Activated CD4-positive, alpha-beta T cell treated with anti-CD3 and anti-CD28 coated beads, Interleukin-2, amount 10 ng/mL, durations not matched to agents 24 days and 14 days (primary cell): ENCODE measurements at places on chromosomes 5 and 9. TPM values are rescaled to one million over a fixed set of nuclear protein-coding genes. Genes with fewer than 3 reads are reported as not detected.

Gene PARP8
- 20.9 and 22.5 TPM in 2 replicates for total RNA-seq

Gene NOXA1
- 0.30 and 0.36 TPM in 2 replicates for total RNA-seq

Gene TXNDC8
- not detected in 2 replicates for total RNA-seq

Gene RPL37
- total RNA-seq, result 1,546 and 1,565 TPM in 2 replicates

Gene OR1J2
- not detected in 2 replicates for total RNA-seq

Gene SPOCK1
- not detected in 2 replicates for total RNA-seq

Gene PCSK1
- not detected in 2 replicates for total RNA-seq

Gene SNCAIP
- not detected in 2 replicates for total RNA-seq

- no peak overlapping the region for H3K4me3 ChIP-seq
- DNase-seq, result no peak
- no peak overlapping the region for H3K27ac ChIP-seq
- H3K36me3 ChIP-seq, result no peaks in the 10 kb centered on the region
- no peaks in the 10 kb centered on the region for H3K4me1 ChIP-seq
Observed at GRCh38 chr5:142605611-142606010, 80.3 kb downstream of the FGF1 start.

- peak overlapping the region; percentile 48 for H3K27ac ChIP-seq
- peak; percentile 79 for DNase-seq
- H3K27me3 ChIP-seq, result peaks cover 40% of the 10 kb centered on the region
- H3K4me3 ChIP-seq, result peak overlapping the region; percentile 87
- H3K4me1 ChIP-seq, result peaks cover 35% of the 10 kb centered on the region
- peaks cover 21% of the 10 kb centered on the region for H3K36me3 ChIP-seq
Observed at GRCh38 chr5:61333321-61333953, 1.4 kb downstream of the ZSWIM6 start.

- no peak overlapping the region for H3K27ac ChIP-seq
- no peaks in the 10 kb centered on the region for H3K27me3 ChIP-seq
- no peak for DNase-seq
- no peaks in the 10 kb centered on the region for H3K36me3 ChIP-seq
- no peaks in the 10 kb centered on the region for H3K4me1 ChIP-seq
Observed at GRCh38 chr5:180101451-180102105, 30.0 kb upstream of the RNF130 start.

GRCh38 chr9:133484671-133485437, 6.0 kb upstream of the SLC2A6 start:
- no peaks in the 10 kb centered on the region for H3K36me3 ChIP-seq
- H3K4me3 ChIP-seq, result no peak overlapping the region
- peaks cover 13% of the 10 kb centered on the region for H3K27me3 ChIP-seq
- no peak overlapping the region for H3K27ac ChIP-seq
- no peaks in the 10 kb centered on the region for H3K4me1 ChIP-seq

GRCh38 chr9:85178474-85178873, 508.9 kb downstream of the NTRK2 start:
- DNase-seq, result no peak
- no peaks in the 10 kb centered on the region for H3K4me1 ChIP-seq
- H3K4me3 ChIP-seq, result no peak overlapping the region
- no peaks in the 10 kb centered on the region for H3K36me3 ChIP-seq

GRCh38 chr5:150766251-150766650, 7.4 kb upstream of the DCTN4 start:
- peaks cover 12% of the 10 kb centered on the region for H3K4me1 ChIP-seq
- H3K4me3 ChIP-seq, result no peak overlapping the region
- no peaks in the 10 kb centered on the region for H3K27me3 ChIP-seq
- no peak for DNase-seq
- H3K36me3 ChIP-seq, result peaks cover 5% of the 10 kb centered on the region

DNA sequence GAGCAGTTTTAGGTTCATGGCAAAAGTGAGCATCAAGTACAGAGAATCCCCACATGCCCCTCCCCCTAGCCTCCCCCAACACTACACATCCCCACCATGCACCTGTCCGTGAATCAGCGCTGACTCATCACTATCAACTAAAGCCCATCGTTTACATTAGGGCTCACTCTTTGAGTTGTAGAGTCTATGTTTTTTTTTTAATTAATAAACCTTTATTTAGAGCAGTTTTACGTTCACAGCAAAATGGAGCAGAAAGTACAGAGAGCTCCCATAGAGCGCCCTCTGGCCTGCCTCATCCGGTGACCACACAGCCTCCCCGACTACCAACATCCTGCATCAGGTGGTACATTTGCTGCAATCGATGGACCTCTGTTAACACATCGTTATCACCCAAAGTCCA, 47.9 kb upstream of the UNC5A start:
- no peaks in the 10 kb centered on the region for H3K4me1 ChIP-seq
- H3K27me3 ChIP-seq, result peaks cover 28% of the 10 kb centered on the region
- no peaks in the 10 kb centered on the region for H3K36me3 ChIP-seq
- no peak overlapping the region for H3K4me3 ChIP-seq
- DNase-seq, result no peak

GRCh38 chr9:113185271-113185670, 34.5 kb downstream of the SLC31A2 start:
- H3K4me1 ChIP-seq, result peaks cover 9% of the 10 kb centered on the region
- peaks cover 73% of the 10 kb centered on the region for H3K36me3 ChIP-seq
- no peak for DNase-seq
- no peak overlapping the region for H3K27ac ChIP-seq

DNA sequence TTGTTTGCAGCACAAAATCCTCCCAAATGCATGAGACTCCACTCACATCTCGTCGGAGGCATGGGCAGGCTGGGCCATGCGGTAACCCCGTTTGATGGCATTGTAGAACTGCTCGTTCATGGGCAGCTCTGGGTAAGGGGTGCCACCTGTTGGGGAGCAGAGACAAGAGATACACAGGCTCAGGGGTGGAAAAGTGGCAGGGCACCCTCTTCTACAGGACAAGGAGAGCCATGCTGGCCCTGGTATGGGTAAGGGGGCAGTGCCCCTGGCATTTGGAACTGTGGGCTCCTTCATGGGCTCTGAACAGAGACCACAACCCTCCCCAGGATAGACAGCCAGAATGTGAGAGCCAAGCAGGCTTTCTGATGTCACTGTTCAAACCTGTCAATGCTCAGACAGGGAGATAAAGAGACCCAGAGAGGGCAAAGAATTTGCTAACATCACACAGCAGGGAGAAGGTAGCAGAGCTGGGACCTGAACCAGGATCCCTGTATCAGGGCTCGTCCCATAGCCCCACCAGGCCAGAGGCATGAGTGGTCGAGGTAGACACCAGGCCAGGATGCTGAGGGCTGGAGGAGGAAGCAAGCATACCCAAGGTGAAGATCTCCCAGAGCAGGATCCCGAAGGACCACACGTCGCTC, 33.2 kb upstream of the CSF1R start:
- no peaks in the 10 kb centered on the region for H3K27me3 ChIP-seq
- H3K36me3 ChIP-seq, result no peaks in the 10 kb centered on the region
- DNase-seq, result no peak
- no peak overlapping the region for H3K4me3 ChIP-seq
- H3K4me1 ChIP-seq, result peaks cover 2% of the 10 kb centered on the region
- no peak overlapping the region for H3K27ac ChIP-seq

GRCh38 chr5:11531811-11532555, 372.3 kb downstream of the CTNND2 start:
- H3K4me1 ChIP-seq, result no peaks in the 10 kb centered on the region
- H3K36me3 ChIP-seq, result no peaks in the 10 kb centered on the region
- H3K27me3 ChIP-seq, result no peaks in the 10 kb centered on the region
- no peak overlapping the region for H3K4me3 ChIP-seq
- DNase-seq, result no peak

DNA sequence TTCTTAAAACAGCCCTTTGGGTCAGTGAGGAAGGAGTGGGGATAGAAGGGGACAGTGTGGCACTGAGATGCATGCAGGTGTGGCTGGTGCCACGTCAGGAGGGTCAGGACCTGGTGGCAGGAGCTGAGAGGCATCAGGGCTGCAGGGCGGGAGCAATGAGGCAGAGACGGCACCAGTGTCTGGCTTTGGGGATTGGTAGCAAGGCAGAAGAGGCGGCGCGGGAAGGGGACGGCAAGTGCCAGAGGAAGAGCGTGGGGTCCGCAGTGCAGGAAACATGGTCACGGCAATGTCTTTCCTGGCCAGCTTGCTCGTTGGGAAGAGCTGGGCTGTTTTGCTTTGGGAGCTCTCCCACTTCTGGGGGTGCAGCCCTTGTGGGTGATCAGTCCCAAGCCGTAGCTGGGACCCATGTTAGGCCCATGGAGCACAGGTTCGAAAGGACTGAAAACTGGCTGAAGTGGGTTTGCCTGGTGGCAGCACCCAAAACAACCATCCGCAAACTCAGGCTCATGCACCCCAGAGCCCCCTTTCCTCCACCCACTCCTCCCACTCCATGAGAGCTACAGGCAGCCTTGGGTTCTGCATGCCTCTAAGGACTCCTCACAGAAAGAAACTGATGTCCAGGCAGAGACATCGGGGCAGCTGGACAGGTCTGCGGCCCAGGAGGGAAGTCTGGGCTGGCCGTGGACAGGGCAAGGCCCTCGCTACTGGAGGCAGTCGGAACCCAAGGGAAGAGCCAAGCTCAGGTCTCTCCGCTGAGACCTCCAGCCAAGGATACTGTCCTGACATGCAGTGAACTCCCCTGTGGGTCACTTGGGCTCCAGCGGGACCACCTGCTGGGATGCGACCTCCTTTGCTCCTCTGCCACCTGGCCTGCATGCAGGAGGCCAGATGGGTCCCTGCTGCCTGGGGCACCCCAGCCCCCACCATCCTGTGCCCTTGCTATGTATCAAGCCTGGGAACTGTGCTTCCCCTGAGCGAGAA, 104.4 kb downstream of the ZNF354C start:
- H3K4me3 ChIP-seq, result no peak overlapping the region
- no peak for DNase-seq
- no peaks in the 10 kb centered on the region for H3K4me1 ChIP-seq
- no peak overlapping the region for H3K27ac ChIP-seq
- no peaks in the 10 kb centered on the region for H3K36me3 ChIP-seq

DNA sequence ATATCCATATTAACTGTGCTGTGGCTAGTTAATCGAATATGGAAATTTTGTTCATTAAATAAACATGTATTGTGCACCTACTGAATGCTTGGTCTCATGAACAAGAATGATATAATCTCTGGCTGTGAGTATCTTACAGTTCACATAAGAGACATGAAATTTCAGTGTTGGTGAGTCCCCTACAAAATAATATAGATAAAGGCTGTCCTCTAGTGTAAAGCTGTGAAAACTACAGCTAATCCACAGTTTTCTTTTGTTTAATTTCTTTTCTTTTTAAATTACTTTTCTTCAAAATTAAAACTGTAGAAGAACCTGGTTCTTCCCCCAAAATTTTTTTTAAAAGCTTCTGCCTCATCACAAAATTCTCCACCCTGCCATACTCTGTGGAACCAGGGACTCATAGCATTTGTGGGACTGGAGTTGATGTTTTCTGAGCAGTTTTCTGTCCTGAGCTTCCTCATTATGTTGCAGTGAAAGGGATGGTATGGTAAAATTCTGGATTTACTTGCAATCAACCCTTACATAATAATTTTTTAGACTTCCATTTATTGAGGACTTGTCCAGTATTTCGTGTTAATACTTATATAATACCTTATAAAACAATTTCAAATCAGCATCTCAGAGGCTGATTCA, 135.0 kb downstream of the STK32A start:
- H3K27me3 ChIP-seq, result peaks cover 2% of the 10 kb centered on the region
- H3K4me1 ChIP-seq, result no peaks in the 10 kb centered on the region
- H3K27ac ChIP-seq, result no peak overlapping the region

DNA sequence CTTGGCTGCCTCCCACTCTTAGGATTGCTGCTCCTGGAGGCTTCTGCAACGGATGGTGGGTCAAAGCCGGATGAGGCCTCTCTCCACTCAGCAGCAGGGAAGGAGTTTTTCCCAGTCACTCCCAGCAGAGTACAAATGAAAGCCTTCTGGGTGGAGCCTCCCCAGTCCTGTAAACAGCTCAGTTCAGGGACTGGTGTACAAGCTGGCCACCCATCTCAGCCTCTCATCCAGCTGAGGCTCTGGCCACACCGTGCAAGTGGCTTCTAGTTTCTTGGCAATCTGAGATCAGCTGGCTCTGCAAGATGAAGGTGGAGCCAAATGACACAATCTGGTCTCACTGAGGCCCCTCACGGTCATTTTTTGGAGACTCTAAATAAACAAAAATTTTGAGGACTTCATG, 10.0 kb downstream of the GPX3 start:
- no peak overlapping the region for H3K4me3 ChIP-seq
- peaks cover 76% of the 10 kb centered on the region for H3K36me3 ChIP-seq

DNA sequence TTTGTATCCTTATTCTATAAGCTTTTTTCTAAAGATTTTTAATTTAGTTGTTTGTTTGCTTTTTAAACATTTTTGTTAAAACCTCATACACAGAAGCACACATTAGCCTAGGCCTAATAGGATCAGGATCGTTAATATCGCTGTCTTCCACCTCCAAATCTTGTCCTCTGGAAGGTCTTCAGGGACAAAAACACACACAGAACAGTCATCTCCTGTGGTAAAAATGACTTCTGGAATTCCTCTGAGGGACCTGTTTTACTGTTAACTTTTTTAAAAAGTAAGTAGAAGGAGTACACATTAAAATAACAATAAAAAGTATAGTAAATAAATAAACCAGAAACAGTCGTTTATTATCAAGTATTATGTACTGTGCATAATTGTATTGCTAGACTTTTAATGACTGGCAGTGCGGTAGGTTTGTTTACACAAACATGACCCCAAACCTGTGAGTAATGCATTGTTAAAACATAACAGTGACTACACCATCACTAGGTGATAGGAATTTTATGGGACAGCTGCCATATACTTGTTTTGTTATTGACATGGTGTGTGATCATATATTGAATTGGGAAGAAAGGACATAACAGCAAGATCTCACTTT, 109.6 kb downstream of the ZCCHC7 start:
- no peak overlapping the region for H3K4me3 ChIP-seq
- H3K27ac ChIP-seq, result no peak overlapping the region
- peaks cover 7% of the 10 kb centered on the region for H3K36me3 ChIP-seq
- peaks cover 5% of the 10 kb centered on the region for H3K4me1 ChIP-seq
- no peaks in the 10 kb centered on the region for H3K27me3 ChIP-seq
- no peak for DNase-seq

- no peak overlapping the region for H3K4me3 ChIP-seq
- peaks cover 55% of the 10 kb centered on the region for H3K36me3 ChIP-seq
- no peak for DNase-seq
- no peak overlapping the region for H3K27ac ChIP-seq
Observed at GRCh38 chr5:14681236-14681752, 16.8 kb downstream of the OTULIN start.

DNA sequence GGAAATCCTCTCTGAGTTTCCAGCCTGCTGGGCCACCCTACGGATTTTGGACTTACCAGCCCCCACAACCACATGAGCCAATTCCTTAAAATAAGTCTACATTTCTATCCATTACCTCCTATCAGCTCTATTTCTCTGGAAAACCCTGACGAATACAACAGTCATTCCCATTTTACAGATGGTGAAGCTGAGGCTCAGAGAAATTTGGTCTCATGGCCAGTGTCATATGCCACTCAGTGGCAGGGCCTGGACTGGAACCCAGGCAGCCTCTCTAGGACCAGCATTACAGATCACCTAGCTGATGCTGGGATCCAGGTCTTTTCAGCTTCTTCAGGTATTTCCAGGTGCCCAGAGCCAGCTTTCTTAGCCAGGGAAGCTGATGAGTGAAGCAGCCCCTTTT, 45.0 kb upstream of the SH3PXD2B start:
- no peak for DNase-seq
- H3K4me1 ChIP-seq, result no peaks in the 10 kb centered on the region
- H3K36me3 ChIP-seq, result no peaks in the 10 kb centered on the region
- no peak overlapping the region for H3K4me3 ChIP-seq
- H3K27ac ChIP-seq, result no peak overlapping the region
- peaks cover 11% of the 10 kb centered on the region for H3K27me3 ChIP-seq

- H3K27me3 ChIP-seq, result no peaks in the 10 kb centered on the region
- H3K4me1 ChIP-seq, result peaks cover 49% of the 10 kb centered on the region
- peak overlapping the region; percentile 99 for H3K4me3 ChIP-seq
- DNase-seq, result peak; percentile 78
Observed at GRCh38 chr9:78030296-78030552, 1.4 kb downstream of the GNAQ start.

GRCh38 chr5:55868846-55869245, 17.7 kb downstream of the IL31RA start:
- H3K36me3 ChIP-seq, result peaks cover 1% of the 10 kb centered on the region
- H3K4me3 ChIP-seq, result no peak overlapping the region
- H3K27ac ChIP-seq, result peak overlapping the region; percentile 69
- DNase-seq, result peak; percentile 70
- H3K4me1 ChIP-seq, result peaks cover 21% of the 10 kb centered on the region
